ENCODE measurements at places on chromosomes 11 and 22.

DNA sequence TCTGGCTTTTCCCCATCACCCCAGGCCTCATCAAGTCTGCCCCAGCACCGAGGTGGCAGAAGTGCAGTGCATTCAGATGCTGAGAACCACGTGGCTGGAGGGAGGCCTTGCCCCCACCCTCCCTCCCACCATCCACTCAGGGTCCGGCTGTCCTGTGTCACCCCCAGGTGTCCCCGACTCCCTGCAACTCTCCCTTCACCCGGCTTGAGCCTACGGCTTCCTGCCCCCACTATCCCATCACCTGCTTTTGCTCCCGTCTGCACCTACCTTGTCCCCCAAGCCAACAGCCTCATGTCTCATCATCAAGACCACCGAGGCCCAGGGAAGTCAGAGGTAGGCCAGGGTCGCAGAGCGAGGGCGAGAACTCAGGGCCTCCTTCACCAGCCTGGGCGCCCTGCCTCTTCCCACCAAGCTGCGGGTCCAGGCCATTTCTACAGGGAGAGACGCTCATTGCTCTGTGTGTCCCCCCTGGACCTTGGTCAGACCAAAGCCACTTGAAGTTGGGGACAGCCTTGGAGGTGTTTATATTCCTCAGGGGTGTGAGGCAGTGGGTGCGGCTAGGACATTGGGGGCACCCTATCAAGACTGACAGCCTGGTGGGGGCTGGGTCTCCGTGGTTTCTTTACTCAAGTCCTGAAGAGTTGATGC is 66.2 kb upstream of the CCND1 start:
- no peak for DNase-seq

DNA sequence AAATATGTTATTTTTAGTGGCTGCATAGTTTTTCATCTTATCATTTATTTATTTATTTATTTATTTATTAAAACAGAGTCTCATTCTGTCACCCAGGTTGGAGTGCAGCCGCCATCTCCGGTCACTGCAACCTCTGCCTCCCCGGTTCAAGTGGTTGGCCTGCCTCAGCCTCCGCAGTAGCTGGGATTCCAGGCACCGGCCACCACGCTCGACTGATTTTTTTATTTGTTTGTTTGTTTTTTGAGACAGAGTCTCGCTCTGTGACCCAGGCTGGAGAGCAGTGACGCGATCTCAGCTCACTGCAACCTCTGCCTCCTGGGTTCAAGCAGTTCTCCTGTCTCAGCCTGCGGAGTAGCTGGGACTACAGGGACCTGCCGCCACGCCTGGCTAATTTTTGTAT is 262.9 kb upstream of the DDI1 start:
- DNase-seq: no peak

DNA sequence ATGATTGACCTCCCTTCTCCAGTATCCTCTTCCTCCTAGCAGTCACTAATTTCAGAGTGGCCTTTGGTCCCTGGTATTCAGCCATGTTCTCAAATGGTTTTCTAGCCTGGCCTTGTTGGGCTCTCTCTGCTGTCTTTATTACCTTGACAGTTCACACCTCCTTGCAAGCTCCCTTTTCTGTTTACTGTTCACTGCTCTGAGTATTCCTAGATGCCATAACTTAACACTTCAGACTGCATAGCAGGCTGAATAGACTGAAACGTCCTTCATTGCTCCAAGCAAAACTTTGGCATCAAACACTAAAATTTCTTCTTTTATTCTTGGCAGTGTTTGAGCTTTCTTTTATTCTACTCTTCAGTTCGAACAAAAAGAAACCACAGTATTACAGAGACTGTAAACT is 49.7 kb upstream of the SLC25A18 start:
- no peak for DNase-seq

DNA sequence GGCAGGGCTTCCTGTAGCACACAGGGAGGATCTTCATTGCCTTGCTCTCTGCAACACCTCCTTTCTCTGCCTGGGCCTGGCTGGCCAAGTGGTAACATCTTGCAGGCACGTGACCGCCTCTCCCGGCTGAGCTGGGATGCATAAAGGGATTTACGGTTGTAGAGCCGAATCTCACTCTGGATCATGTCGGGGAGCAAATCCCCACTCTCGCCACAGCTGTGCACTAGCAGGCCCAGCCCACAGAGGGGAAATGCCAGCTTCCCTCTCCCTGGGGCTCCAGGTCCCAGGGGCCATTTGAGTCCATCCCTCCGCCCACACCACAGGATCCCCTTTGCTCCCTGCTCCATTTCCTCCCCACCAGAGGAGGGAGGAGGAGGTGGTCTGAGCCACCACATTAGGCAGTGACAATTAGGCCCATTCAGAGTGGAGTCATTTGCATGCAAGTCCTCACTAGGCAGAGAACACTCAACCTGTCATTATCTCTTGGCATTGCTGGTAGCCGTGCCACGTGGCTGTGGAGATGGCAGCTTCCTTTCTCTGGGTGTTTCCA is 196.7 kb downstream of the DSCAML1 start:
- no peak for DNase-seq

- no peak for DNase-seq
Observed at GRCh38 chr22:23689414-23689813, 1.4 kb upstream of the RGL4 start.
